IMR-90 (cell line): ENCODE measurements at places on chromosomes 2 and 18. TPM values are rescaled to one million over a fixed set of nuclear protein-coding genes. Genes with fewer than 3 reads are reported as not detected.

Gene SIX2
- polyA plus RNA-seq = not detected in 2 replicates

GRCh38 chr2:214808981-214809750 is at the start of gene BARD1:
TSS of gene BARD1 (minus strand) at chr2:214809683. CDS start at chr2:214809569, 114 bp downstream.
- peak; percentile 43 for DNase-seq

DNA sequence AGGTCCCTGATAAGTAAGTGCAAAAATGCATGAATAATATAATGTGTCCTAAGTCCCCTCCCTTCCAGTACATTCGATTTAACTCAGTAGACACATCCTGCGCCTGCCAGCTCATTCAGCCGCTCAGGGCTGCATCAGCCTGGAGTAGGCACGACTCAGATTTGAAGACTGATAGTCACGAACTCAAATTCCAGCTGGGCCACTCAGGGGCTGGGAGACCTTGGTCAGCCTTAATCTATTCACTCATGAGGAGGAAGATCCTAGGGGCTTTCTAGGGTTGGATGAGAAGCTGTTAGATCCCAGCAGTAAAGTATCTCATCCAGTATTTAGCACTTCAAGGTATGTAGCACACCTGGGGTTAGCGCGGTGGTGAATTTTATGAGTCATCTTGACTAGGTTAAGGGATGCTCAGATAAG is 98.9 kb upstream of the ODC1 start:
- peak; percentile 58 for DNase-seq

DNA sequence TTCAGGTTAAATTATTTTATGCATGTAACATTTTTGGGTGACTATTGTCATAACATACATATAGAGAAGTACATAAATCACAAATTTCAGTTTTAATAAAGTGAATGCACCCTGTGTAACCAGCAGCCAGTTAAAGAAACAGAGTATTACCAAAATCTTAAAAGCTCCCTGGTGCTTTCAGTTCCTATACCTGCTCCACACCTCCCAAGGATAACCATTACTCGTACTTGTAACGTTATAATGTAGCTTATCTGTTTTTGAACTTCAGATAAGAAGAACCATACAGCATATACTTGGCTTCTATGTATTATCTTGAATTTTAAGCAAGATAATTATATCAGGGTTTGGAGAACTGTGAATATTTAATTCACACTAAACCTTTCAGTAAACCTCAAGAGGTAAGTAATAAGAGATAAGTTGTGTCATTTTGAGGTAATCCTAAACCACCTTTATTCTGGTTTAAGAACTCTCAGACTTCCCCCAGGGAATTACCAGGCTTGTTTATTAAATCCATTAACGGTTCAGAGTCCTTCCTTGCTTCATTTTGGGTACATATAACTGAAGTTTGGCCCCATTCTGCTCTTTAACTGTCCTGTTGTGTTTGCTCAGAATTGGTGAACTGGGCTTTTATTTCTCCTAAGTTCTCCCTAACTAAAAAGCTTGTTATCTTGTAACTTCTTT is 58.6 kb downstream of the LCLAT1 start:
- no peak for DNase-seq

DNA sequence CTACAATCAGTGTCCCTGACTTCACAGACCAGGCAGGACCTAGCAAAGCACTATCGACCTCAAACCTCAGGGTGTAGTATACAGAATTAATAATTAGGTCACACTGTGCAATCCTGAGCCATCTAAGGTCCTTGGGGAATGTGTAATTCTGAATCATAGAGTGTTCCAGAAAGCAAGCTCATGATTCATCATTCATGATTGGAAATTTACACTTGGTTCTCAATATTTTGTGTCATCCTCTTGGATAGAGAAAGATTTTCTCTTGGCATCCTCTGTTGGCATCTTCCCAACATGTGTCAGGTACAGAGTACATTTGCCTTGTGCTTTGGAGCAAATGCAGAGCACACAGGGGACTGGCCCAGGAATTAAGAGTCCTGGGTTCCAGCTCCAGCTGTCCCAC is 245.0 kb upstream of the NT5C1B start:
- peak; percentile 58 for DNase-seq
